SK-MEL-5 (cell line): ENCODE measurements at places on chromosomes 7 and 10. TPM values are rescaled to one million over a fixed set of nuclear protein-coding genes. Genes with fewer than 3 reads are reported as not detected.

Gene TEX36
- not detected in 2 replicates for total RNA-seq

Gene SLC18A3
- total RNA-seq = 0.11 TPM in 1 of 2 replicates, not detected in the other

Gene INHBA
- total RNA-seq = 0.05 and 0.29 TPM in 2 replicates

- peak; percentile 14 for DNase-seq
Observed at GRCh38 chr7:139915864-139916716, 87.0 kb downstream of the TBXAS1 start.

DNA sequence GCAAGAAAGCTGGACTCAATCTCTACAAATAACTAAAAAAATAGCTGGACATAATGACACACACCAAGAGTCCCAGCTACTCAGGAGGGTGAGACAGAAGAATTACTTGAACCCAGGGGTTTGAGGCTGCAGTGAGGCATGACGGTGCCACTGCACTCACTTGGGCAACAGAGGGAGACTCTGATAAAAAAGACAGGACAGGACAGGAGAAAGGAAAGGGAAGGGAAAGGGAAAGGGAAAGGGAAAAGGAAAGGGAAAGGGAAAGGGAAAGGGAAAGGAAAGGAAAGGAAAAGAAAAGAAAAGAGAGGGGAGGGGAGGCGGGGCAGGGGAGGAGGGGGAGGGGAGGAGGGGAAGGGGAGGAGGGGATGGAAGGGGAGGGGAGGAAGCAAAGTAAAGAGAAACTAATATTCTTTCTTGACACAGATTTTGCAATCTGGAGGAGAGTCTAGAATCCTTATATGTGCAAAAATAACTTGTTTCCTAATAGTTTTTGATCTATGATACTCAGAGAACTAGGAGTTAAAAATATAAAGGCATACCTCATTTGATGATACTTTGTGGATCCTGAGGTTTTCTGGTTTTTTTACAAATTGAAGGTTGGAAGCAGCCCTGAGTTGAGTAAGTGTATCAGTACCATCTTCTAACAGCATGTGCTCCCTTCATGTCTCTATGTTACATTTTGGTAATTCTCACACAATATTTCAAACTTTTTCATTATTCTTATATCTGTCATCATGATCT is 8.0 kb downstream of the SAR1A start:
- DNase-seq = no peak

- DNase-seq = no peak
Observed at GRCh38 chr10:54139819-54140428, 661.1 kb downstream of the PCDH15 start.

DNA sequence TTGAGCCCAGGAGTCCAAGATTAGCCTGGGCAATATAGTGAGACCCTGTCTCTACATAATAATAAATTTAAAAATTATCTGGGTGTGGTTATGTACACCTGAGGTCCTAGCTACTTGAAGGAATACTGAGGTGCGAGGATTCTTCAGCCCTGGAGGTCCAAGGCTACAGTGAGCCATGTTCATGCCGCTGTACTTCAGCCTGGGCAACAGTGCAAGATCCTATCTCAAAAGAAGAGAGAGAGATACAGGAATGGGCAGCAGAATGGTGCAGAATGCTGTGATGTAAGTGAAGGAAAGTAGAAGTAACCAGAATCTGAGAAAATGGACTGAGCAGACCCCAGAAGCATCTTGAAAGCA is 62.7 kb upstream of the EXOC4 start:
- no peak for DNase-seq

DNA sequence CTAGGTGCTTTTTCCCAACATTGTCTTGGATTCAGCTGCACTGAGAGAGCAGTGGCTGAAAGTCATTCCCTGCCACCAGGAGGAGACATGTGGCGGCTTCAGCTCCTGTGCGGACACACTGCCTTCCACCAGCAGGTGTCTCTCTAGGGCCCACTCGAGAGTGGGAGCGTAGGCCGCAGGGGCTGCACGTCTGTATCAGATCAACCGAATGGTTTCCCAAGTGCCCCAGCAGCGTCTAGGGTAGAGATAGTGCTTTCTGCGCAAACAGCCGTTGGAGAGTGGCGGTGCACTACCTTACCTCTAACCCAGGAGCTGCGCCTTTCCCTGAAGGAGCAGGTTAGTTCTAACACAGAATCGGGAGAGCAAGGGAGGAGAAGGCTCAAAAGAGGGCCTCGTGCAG is 31.7 kb downstream of the PAPOLB start:
- peak; percentile 85 for DNase-seq

GRCh38 chr7:39816462-39817060 is 133.5 kb upstream of the CDK13 start:
- DNase-seq = no peak

GRCh38 chr10:123537188-123537961 is 128.8 kb upstream of the GPR26 start:
- DNase-seq = no peak

GRCh38 chr7:75965617-75966016 is 28.8 kb downstream of the TMEM120A start:
- no peak for DNase-seq

GRCh38 chr7:120567204-120567603 is 290.7 kb downstream of the TSPAN12 start:
- DNase-seq = no peak

DNA sequence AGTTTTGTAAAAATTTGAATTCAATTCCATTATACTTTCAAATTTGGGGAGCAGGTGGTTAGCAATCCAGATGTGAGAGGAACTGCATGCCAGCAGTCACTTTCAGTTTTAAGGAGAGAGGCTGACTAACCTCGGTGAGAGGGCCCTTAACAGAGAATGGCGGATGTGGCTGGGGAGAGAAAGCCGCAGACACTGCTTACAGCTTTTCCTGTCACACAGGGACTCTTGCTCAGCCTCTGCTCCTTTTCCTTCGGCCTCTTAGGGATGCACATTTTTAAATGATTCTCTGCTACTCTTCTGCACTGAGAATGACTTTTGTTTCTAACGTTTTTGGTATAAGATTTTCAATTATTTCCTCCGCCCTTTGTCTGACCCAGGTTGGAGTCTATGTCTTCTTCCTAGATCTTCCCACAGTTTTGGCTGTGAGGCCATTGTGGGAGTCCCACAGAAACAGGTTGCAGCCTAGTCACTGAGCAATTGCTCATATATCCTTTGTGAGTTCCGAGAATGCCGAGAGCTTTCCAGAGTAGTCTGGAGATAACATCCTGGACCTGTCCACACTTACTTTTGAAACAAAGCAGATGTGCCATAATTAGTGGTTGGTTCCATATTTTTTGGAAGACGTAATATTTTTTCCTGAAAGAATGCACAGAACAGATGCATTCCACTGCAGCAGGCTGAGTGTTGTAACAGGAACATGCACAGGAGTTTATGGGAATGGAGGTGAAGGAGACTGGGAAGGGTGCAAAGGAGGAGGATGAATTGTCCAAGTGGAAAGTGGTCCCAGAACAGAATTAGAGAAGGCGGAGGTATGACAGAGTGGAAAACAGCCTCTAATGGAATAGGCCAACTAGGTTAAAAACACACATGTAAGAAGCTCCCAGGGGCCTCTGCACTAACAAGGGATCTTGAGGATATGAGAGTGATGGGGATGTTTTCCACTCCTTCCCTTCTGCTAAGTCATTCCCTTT is 168.0 kb upstream of the ZNF32 start:
- no peak for DNase-seq

GRCh38 chr7:118214833-118215182 is 9.7 kb upstream of the ANKRD7 start:
- no peak for DNase-seq

DNA sequence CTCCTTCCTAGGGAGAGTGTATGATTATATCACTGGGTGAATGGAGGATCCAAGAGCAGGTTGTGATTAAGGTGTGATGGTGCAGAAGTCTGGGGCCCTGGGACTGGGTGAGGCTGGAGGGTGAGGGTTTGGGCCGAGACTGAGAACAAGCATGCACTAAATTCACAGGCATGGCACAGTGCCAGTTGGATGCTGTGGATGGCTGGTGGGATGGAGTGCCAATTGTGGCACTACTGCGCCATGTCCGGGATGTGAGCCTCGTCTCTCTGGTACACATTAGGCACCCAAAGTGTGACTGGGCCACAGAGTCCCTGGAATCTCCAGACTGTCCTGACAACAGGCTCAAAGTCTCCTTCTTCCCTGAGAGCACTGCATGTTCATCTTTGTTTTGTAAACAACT is 208.1 kb downstream of the EMX2 start:
- DNase-seq = no peak
